ENCODE measurements at places on chromosomes 7 and 10.

GRCh38 chr7:11478882-11479281, 353.1 kb downstream of the THSD7A start:
- no peak for DNase-seq

DNA sequence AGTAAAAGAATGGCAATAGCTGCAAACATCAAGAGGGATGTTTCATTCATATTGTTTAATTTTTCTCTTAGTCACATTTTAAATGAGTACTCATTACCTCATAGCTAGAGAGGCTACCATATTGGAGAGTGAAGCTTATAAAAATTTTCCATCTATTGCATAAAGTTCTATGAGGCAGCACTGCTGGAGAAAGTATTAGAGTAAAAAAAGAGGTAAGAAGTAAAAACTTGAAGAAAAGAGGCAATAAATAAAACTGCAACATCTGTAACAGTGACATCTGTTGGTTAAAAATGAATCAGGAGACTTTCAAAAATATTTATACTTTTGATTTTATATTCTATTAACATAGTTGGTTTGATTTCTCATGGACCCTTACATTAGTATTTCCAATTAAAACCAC, 284.5 kb upstream of the SEMA3D start:
- DNase-seq, result no peak

DNA sequence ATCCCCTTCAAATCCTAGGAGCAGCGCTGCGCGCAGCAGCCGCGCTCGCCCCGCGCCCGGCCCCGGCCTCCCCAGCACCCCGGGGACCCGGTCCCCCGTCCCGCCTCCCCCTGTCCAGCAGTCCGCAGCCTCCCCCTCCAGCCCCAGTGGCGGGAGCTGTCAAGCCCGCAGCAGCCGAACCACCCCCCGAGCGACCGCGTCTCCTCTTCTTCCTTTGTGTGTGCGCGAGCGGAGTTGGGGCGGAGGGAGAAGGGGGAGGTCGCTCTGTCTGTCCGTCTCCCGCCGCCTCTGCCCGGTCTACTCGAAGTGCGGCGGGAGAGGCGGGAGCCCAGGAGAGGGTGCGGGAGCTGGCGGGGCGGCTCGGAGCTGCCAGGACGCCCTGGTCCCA, 375 bp upstream of the CHN2 start:
- DNase-seq, result no peak

DNA sequence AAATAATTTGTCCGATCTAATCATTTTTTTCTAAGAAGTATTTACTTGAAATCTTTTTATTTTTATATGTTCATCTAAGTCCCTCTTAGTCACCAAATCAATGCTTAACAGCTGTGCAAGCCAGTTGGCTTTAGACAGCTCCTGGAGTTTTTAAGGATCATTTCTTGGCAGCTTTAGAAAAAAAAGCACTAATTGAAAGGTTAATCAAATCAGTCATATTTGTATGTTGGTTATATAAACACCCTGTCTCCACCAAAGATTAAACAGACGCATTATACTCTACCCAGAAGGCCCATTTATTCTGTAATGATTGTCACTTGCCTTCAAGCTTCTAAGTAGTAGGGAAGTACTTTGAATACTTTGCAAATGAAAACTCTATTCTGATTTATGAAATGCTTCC, 60.2 kb downstream of the PAXIP1 start:
- DNase-seq, result no peak

- DNase-seq, result peak; percentile 68
Measured at GRCh38 chr10:109852475-109853037, 70.8 kb downstream of the XPNPEP1 start.

- DNase-seq, result peak; percentile 87
Measured at GRCh38 chr10:119412244-119413092, 130.1 kb downstream of the RGS10 start.

- DNase-seq, result no peak
Measured at GRCh38 chr7:35823440-35823839, 22.6 kb downstream of the SEPTIN7 start.

GRCh38 chr7:70439651-70440050, 692.3 kb upstream of the GALNT17 start:
- DNase-seq, result no peak

- no peak for DNase-seq
Measured at GRCh38 chr7:85065306-85065705, 121.5 kb downstream of the SEMA3D start.

- DNase-seq, result no peak
Measured at GRCh38 chr7:37719077-37719476, 35.5 kb downstream of the GPR141 start.

DNA sequence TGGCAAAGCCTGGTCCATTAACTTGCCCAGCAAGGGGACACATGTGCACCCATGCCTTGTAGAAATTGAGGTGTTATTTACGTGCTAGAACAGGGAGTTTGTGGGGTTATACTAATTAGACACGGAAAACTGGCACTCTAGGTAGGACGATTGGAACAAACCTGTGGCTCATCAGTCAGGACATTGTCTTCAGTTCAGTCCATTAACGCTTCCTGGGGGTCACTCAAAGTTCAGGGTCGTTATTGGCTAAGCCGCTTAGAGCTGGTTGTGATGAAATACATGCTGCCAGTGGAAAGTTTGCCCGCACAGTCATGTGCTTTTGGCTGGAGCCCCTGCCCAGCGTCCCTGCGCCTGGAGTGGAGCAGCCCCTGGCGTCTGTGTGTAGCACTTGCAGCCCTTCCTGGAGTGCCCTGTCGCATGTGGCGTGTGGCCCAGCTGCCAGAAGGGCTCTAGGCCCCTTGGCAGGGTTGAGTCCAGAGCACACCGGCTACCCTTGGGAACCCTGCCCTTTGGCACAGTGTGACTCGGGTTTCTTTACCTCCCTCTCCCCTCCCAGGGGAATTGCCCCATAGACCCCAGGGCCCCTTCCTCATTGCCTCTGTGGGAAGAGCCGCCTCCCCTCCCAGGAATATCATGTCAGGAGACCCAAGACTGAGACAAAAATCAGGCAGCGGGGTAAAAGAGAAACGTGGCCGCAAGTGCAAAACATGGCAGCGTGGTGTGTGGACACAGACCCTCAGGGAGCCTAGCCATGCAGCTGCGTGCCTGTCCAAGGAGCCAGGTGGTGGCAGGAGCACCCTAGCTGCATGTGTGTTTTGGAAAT, 9.8 kb downstream of the ZNF775 start:
- peak; percentile 93 for DNase-seq

Data from psoas muscle (tissue), 8 donors.